ENCODE measurements at places on chromosomes 16 and 17.

DNA sequence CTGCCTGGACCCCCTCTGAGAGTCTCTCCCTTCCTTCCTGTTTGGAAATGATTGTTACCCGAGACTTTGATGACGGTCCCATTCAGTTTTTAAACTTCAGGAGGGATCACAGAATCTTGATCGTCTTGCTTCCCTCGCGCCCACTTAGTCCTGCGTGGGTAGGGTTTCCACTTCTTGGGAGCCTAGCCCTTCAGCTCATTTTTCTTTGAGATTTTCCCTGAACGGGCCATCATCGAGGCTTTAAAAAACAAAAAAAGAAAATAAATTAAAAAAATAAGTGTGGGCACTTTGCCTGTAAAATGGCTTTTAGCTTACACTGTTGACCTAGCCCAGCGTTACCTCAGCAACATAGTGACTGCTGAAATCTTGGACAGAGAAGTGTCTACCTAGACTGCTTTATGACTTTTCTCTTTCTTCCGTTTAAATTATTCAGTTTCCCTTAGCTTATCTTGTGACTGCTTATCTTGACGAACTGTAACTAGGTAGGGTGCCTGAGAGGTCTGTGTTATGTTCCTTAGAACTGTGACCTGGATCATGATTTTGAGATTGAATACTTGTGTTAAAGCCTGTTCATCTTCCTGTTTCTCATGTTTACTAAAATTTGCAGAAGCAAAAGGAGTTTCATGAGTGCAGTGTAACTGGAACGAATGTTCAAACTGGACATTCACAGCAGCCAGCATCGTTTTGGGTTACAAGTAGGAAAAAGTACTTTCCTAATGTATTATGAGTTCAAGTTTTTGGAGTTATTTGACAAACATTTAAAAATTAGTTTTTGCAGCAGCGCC is 874 bp downstream of the WWP2 start:
- no peak for DNase-seq

DNA sequence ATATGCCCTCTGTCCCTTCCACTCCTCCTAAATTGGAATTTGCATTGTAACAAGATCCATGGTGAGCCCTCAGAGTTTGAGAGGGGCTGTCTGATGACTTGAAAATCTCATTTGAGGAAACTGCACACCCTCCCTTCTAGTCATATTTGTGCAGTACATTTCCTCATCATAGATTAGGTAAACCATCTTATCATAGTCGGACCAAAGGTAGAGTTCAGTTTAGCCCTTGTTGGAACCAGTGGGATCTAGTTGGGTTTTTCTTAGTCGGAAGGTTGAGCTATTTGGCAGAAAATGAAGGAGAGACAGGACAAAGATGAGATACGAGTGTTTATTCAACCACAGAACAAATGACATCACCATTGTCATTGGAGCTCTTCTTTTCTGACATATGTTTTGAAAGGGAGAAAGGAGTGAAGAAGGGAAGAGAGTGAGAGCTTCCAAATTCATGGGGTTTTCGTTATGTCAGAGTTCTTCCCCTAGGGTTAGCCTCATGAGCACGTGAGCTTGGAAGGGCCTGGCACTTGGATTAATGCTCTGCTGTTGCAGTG is 15.8 kb upstream of the KRT20 start:
- DNase-seq = peak; percentile 20

DNA sequence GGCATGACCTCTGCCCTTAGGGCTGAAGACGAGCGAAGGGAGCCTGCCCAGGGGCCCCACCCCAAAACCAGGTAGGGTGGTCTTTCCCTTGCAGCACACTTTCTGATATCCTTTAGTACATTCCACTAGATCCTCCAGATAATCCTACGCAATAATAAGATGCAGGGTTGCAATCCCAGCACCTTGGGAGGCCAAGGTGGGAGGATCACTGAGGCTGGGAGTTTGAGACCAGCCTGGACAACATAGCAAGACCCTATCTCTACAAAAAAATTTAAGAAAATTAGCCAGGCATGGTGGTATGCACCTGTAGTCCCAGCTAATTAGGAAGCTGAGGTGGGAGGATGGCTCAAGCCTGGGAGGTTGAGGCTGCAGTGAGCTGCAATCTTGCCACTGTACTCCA is 34.9 kb upstream of the MLKL start:
- DNase-seq = no peak

- no peak for DNase-seq
Observed at GRCh38 chr16:10386517-10387100, 748 bp downstream of the ATF7IP2 start.

GRCh38 chr17:11814655-11815262 is 182.5 kb downstream of the ZNF18 start:
- DNase-seq = no peak

- DNase-seq = peak; percentile 98
Observed at GRCh38 chr17:73092523-73093135, at the start of gene SLC39A11. SLC39A11 (minus strand) TSS chr17:73092688; CDS start chr17:73088764, 3,924 bp downstream.

GRCh38 chr17:50493744-50494143 is 14.5 kb upstream of the MYCBPAP start:
- no peak for DNase-seq

DNA sequence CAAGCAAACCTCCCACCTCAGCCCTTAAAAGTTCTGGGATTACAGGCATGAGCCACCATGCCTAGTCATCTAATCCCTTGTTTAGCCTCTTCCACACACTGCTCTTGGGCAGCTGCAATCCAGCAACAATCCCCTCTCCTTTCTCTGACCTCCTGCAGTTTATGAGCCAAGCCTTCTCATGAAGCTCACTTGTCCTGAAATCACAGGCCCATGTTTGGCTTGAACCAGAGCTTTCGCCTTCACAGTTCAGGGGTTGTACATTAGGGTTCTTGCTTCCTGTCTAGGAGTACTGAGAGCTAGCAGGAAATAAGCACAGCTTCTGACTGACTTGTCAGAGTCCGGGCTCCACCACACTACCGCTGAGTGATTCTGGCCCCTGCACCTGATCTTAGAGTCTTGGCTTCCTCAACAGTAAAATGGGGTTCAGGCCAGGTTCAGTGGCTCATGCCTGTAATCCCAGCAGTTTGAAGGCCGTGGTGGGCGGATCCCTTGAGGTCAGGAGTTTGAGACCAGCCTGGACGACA is 16.3 kb downstream of the ERAL1 start:
- no peak for DNase-seq

GRCh38 chr17:78726513-78726912 is 55.6 kb downstream of the CYTH1 start:
- no peak for DNase-seq

DNA sequence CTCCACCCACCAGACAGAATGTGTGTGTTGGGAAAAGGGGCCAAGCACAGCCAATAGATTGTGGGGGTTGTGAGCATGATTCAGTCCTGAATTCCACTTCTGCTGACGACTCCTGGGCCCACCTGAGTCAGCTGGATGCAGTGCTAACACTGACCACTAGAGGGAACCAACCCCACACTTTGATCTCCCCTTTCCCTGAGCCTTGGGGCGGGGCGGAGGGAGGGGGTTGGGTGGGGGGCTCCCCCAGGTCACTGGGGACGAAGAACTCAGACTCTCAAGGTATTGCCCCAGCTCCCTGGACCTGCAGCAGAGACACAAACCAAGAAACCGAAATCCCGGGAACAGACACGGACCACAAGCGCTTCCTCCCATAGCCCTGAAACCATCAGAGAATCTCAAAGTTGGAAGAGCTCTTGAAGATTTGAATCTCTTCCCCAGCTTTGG is 621 bp upstream of the CSHL1 start:
- peak; percentile 15 for DNase-seq

- no peak for DNase-seq
Observed at GRCh38 chr16:88503374-88503770, 50.3 kb downstream of the ZFPM1 start.

GRCh38 chr16:78421181-78421708 is 321.8 kb downstream of the WWOX start:
- DNase-seq = no peak

GRCh38 chr16:4303973-4304372 is 11.9 kb upstream of the GLIS2 start:
- no peak for DNase-seq

- no peak for DNase-seq
Observed at GRCh38 chr17:40458851-40459482, 15.7 kb downstream of the IGFBP4 start.

- no peak for DNase-seq
Observed at GRCh38 chr16:28937222-28937876, 5.6 kb downstream of the CD19 start.

DNA sequence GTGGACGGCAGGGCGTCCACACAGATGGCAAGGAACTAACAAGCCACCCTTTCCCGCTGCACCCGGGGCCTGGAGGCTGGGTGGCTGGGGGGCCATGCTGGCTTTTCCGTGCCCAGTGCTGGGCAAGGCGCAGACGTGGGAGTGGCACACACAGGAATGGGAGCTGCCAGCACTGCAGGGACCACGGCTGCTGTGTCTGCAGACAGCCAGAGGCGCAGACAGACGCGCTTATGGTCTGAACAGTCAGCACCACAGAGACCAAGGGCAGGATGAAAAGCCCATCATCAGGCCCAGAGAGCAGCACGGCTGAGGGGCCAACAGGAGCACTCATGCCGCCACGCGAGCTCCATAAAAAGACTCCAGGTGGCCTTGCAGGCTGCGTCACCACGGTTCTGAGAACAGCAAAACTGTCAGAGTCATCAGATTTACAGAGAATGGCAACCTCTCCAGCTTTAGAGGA is 24.0 kb downstream of the PDIA2 start:
- DNase-seq = no peak

GRCh38 chr16:50428742-50429141 is 60.0 kb upstream of the BRD7 start:
- DNase-seq = no peak

DNA sequence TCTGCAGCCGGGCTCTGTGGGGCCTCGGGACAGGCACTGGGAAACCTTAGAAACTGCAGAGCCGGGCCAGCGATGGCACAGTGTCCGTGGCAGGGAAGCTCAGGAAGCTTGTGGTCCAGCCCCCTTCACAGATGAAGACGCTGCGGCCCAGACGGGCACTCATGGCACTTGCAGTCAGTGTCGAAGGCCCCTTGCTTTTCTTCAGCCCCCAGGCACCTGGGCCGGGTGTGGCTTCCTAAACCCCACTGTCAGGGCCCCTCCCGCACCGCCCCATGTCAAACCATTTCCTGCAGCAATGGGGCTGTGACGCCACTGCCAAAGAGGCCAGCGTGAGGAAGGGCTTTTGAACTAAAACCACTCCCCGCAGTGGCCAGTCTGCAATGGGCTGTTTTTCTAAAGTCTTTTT is 164.0 kb downstream of the LAT start:
- DNase-seq = no peak

DNA sequence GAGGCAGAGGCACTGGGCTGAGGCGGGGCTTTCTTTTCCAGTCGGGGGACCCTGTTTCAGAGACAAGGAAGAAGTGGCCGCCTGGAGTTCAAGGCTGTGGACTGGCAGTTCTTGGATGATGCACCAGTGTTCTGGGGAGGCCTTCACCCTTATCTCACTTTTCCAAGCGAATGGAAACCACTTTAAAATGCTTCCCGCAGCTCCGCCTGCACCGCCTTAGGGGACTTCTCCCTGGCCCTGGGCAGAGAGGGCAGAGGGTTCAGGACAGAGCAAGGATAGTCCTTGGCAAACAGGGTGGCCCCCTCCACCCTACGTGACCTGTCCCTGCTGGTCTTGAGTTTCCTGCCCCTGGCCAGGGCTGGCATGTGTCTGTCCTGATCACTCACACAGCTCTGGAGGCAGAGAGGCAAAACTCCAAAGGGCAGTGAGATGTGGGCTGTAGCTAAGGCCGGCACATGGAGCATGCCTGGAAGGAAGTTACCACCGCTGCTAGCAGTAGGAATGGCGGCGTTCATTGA is 20.6 kb downstream of the RTN4RL1 start:
- DNase-seq = no peak

- no peak for DNase-seq
Observed at GRCh38 chr16:76866994-76867393, 324.0 kb upstream of the MON1B start.

DNA sequence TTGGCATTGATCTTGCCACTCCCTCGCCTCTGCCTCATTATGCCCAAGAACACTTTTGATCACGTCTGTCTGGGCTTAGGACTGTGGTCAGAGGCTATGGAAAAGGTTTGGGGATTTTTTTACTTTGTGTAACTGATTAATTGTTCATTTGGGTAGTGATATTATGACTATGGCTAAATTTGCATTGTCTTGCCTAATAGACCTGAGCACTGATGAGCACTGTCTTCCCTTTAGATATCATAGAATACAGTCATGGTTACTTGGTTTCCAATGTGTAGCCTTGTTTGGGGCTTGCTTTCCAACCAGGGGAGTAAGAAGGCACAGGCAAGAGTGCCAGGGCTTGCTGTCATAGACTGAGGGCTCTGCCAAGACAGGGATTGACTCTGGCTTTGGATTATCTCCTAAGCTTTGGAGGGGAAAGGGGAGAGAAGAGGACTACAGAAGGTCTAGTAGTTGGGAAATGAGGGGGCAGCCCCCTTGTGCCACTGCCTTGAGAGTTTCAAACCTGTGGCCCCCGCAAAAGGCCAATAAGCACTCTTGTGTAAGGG is 13.7 kb downstream of the LIMD2 start:
- no peak for DNase-seq

GRCh38 chr17:39045948-39046679 is 78.9 kb upstream of the FBXO47 start:
- no peak for DNase-seq

DNA sequence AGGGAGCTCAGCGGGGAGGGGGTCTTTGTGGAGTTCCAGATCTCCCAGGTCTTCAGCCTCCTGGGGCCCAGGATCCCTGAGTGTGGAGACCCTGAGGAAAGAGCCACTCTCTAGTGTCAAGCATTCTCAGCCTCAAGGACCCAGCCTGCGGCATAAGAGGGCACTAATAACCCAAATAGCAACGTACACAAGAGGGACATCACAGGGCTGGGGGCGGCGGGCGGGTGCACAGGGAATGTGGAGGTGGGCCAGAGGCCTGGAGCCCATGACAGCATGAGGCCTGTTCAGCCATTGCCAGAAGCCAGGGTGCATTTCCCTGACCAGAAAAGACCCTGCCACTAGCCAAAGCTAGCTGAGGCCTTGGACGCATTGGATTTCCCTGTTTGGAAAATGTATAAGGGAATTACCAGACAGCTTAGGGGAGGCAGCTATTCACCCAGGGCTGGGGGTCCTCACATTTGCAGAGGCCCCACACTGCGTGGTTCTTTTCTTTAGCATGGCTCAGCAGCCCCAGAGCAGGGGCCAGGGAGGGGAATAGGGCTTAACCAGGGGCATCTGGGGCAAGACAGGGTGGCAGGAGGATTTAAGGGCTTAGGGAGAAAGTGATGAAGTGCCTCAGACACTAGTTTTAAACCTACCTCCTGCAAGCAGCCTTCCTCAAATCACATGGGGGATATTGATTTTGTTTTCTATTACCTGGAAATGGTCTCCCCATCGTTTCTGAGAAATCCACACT is 13.5 kb upstream of the ALOX15B start:
- no peak for DNase-seq

GRCh38 chr17:67479148-67479547 is 102.1 kb downstream of the PITPNC1 start:
- DNase-seq = no peak

DNA sequence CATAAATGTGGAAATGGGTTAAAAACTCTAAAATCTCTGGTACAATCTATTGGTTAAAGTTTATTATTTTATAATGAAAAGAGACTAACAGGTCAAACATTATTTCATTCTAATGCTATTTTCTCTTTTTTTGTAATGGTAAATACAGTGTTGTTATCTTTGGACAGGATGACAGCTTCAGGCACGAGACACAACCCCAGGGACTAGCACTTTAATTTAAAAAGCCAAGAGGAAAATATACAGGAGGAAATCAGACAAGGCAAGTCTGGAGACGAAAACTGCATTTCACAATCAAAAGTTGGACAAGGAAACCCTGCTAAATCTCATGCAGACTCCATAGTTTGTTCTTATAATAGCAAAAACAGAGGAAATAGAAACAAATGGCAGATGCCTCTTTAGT is 589.1 kb upstream of the CDH8 start:
- DNase-seq = no peak
